Left ventricle myocardium inferior (tissue), 1 donor: ENCODE measurements at places on chromosomes 4 and X. TPM values are rescaled to one million over a fixed set of nuclear protein-coding genes. Genes with fewer than 3 reads are reported as not detected.

- H3K27ac ChIP-seq = no peak overlapping the region
- H3K27me3 ChIP-seq = no peaks in the 10 kb centered on the region
Observed at GRCh38 chr4:108953941-108954340, 191.1 kb upstream of the ETNPPL start.

DNA sequence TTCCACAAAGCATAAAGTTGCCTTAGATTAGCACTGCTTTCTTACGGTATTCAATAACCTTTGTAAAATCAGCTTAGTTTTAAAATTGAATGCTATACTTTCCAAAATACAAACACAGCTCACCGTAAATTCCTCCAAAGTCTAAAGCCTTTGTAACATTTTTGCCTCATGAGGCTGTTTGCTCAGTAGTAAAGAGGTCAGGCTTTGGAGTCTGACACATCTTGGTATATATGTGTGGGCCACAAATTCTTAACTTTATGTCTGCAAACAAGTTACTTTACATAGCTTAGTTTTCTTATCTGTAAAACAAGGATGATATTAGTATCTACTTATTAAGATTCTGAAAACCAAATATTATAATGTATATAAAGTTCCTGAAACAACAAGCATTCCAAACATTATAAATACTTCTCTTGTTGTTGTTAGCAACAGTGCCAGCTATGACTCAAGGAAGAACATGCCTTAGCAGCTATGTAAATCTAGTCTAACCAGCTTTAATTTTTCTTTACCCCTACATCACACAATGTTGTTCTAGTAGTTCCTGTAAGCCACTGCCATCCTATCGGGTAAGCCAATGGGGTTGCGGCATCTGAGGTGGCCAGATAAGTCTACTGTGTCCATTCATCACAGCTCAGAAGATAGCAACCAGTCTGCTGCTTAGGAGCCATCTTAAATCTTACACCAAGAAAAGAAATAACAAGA, 709.0 kb downstream of the KLHL13 start:
- no peak overlapping the region for H3K4me3 ChIP-seq
- no peak for DNase-seq
- no peaks in the 10 kb centered on the region for H3K36me3 ChIP-seq
- no peaks in the 10 kb centered on the region for H3K27me3 ChIP-seq

DNA sequence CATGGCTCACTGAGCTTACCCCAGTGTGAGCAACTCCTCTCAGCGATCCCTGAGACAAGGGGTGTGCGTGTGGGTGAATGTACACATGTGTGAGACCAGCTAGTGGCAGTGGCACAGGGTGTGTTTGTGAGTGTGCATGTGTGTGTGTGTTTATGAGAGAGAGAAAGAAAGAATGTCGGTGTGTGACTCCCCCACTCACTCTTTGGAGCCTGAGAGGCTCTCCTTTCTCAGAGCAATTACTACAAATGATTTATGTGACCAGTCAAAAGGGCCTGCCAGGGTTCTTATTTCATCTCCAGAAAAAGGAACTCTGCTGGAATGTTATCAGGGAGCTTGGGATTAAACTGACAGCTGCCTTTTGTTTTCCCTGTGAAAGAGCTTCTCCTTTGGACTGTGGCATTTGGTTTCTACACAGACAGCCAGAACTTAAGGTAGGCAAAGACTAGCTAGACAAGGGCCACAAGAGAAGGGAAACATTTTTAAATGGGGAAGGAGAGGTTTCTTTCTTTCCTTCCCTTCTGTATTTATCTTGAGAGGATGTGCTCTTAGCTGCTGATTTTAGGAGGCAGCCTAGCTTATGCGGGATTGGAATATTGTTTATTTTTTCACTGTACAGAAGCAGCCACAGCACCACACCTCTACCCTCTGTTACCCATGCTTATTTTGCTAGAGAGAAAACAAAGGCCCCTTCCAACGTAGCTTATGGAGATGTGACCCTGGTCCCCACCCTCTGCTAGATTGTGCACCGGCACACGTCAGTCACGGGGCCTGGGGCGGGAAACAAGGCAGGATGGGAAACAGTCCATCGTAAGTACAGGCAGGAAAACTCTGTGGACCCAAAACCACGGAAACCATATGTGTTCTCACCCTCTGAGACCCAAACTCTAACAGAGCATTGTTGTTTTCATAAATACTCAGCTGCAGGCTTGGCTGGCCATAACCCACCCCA, 143.5 kb downstream of the MGST2 start:
- H3K4me3 ChIP-seq = no peak overlapping the region
- no peaks in the 10 kb centered on the region for H3K27me3 ChIP-seq
- peak overlapping the region; percentile 70 for H3K27ac ChIP-seq
- peaks cover 22% of the 10 kb centered on the region for H3K4me1 ChIP-seq
- DNase-seq = no peak

DNA sequence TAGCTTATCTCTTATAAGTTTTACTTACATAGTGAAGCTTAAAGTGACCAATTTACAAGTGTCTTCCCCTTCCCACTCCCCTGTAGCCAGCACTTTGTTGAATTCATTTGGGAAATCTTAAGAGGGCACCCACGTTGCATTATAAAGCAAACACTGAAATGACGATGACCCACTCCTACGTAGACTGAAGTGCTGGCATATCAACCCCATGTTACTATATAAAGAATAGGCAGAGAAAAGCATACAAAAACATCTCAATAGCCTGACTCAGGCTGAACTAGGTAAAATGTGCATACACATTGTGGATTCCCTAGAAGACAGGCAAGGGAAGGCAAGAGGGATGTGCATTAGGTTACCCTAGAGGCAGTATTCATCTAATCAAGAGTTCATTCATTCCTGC, 313.4 kb downstream of the TENM3 start:
- H3K4me3 ChIP-seq = no peak overlapping the region
- no peaks in the 10 kb centered on the region for H3K4me1 ChIP-seq
- DNase-seq = no peak
- no peak overlapping the region for H3K27ac ChIP-seq
- no peaks in the 10 kb centered on the region for H3K27me3 ChIP-seq
- no peaks in the 10 kb centered on the region for H3K36me3 ChIP-seq

DNA sequence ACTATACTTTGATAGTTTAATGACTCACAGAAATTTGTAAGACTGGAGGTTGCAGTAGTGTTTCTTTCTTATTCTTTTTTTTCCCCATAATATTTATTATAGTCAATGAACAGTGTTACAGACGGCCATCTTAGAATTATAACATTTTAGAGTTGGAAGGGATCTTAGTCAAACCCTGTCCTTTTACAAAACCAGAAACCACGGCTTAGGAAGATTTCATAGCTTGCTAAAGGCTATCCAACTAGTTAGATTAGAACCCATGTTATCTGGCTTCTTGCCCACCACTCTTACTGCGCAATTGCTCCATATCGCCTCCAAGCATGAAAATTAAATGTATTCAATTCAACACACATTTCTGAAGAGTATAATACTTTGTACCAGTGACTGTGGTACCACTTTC, 1.1 kb downstream of the XIAP start:
- peak overlapping the region; percentile 79 for H3K4me3 ChIP-seq
- H3K27me3 ChIP-seq = no peaks in the 10 kb centered on the region
- peaks cover 12% of the 10 kb centered on the region for H3K4me1 ChIP-seq
- H3K36me3 ChIP-seq = no peaks in the 10 kb centered on the region

- no peak overlapping the region for H3K4me3 ChIP-seq
- H3K27ac ChIP-seq = no peak overlapping the region
- H3K36me3 ChIP-seq = peaks cover 6% of the 10 kb centered on the region
- no peaks in the 10 kb centered on the region for H3K4me1 ChIP-seq
- DNase-seq = no peak
Observed at GRCh38 chrX:110055616-110056015, 52.7 kb downstream of the TMEM164 start.

DNA sequence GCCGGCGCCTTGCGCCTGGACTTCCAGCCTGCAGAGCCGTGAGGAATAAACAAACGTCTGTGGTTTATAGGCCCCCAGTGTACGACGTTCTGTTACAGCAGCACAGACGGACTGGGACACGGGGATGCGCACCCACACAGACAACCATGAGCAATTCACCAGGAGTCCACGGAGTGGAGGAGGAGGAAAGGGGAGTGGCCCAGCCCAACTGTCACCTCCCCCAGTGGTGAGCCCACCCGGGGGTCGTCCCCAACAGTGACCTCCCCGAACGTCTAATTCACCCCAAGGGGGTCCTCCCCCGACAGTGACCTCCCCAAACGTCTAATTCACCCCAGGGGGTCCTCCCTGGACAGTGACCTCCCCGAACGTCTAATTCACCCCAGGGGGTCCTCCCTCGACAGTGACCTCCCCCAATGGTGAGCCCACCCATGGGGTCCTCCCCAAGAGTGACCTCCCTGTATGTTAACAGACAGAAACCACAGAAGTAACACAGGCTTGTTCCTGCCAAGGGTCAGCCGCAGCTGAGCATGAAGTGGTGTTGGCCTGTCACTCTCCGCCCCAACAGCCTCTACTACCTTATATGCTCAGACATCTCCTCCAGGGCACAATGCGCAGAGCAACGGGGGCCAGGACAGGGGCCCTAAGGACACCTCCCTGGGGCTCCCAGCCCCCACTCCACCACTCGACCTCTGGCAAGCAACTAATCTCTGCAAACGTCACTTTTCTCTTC, 6.2 kb downstream of the GAK start:
- H3K27ac ChIP-seq = no peak overlapping the region
- H3K36me3 ChIP-seq = no peaks in the 10 kb centered on the region
- H3K4me3 ChIP-seq = no peak overlapping the region
- no peak for DNase-seq

- H3K27ac ChIP-seq = no peak overlapping the region
- H3K36me3 ChIP-seq = no peaks in the 10 kb centered on the region
- H3K27me3 ChIP-seq = peaks cover 10% of the 10 kb centered on the region
- DNase-seq = no peak
Observed at GRCh38 chr4:114399105-114399504, 199.5 kb upstream of the UGT8 start.

DNA sequence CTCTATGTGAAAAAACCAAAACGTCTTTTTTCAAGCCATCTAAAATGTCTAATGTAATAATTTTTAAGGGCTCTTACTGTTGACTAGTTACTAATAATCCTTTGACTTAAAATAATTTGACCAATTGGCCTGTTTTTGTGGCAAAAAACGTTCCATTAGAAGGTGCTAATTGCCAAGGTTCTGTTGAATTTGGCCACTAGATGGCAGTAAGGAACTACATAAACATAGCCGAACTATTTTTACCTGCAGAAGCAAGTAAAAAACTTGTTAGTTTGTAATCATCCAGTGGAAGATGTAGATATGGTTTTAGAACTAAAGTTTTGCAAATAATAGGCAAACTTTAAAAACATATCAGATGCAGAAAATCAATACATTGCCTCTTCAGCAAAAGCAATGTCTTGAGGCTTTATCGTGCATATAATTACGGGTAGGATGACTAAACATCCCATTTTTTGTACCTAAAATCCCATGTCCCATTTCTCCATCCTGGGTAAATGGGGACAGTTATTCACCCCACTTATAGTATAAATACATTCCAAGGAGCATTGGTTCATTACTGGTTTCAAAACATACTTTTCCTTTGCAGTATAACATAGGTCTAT, 57.6 kb downstream of the PROM1 start:
- H3K27me3 ChIP-seq = no peaks in the 10 kb centered on the region
- H3K27ac ChIP-seq = no peak overlapping the region
- H3K4me1 ChIP-seq = peaks cover 55% of the 10 kb centered on the region
- no peaks in the 10 kb centered on the region for H3K36me3 ChIP-seq
- DNase-seq = no peak
- no peak overlapping the region for H3K4me3 ChIP-seq

DNA sequence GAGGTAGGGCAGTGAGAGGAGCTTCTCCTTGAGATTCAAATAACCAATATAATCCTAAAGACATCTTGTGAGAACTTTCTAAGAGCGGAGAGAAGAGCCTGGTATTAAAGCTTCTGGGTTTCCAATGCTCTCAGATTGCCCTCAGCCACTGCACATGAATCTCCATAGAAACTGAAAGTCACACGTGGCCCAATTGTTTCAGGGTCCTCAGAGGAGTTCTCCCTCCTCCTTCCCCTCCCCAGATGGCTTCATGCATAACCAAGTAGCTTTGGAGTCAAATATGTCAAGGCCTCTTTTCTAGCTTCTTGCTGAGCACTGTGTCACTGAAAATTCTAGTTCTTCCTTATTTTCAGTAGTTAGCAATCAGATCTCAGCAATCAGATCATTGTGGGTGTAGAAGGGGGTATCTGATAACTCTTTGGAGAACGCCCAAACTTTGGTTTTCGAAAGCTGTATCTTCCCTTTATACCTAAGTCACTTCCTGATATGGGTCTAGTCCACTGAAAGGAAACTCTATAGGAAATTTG, 2.2 kb downstream of the BTK start:
- H3K4me1 ChIP-seq = no peaks in the 10 kb centered on the region
- no peaks in the 10 kb centered on the region for H3K36me3 ChIP-seq
- H3K27me3 ChIP-seq = no peaks in the 10 kb centered on the region
- DNase-seq = no peak

- H3K27me3 ChIP-seq = no peaks in the 10 kb centered on the region
- no peak for DNase-seq
- no peak overlapping the region for H3K4me3 ChIP-seq
- no peak overlapping the region for H3K27ac ChIP-seq
Observed at GRCh38 chrX:130669233-130669632, 233.8 kb downstream of the ENOX2 start.

GRCh38 chr4:52006887-52007286, 13.3 kb downstream of the LRRC66 start:
- peaks cover 17% of the 10 kb centered on the region for H3K36me3 ChIP-seq
- no peak overlapping the region for H3K4me3 ChIP-seq
- no peaks in the 10 kb centered on the region for H3K27me3 ChIP-seq
- H3K27ac ChIP-seq = no peak overlapping the region
- DNase-seq = no peak

GRCh38 chr4:791898-792625, 33.9 kb downstream of the CPLX1 start:
- no peak overlapping the region for H3K27ac ChIP-seq
- peaks cover 91% of the 10 kb centered on the region for H3K27me3 ChIP-seq
- no peak for DNase-seq
- peaks cover 42% of the 10 kb centered on the region for H3K4me1 ChIP-seq
- no peaks in the 10 kb centered on the region for H3K36me3 ChIP-seq
- H3K4me3 ChIP-seq = peak overlapping the region; percentile 38

GRCh38 chrX:43450355-43450754, 205.7 kb upstream of the MAOA start:
- no peak overlapping the region for H3K4me3 ChIP-seq
- no peak overlapping the region for H3K27ac ChIP-seq
- no peaks in the 10 kb centered on the region for H3K36me3 ChIP-seq
- no peaks in the 10 kb centered on the region for H3K4me1 ChIP-seq
- H3K27me3 ChIP-seq = no peaks in the 10 kb centered on the region

GRCh38 chr4:22803512-22803911, 110.8 kb downstream of the GBA3 start:
- H3K27me3 ChIP-seq = no peaks in the 10 kb centered on the region
- H3K4me3 ChIP-seq = no peak overlapping the region
- no peaks in the 10 kb centered on the region for H3K36me3 ChIP-seq
- DNase-seq = no peak
- H3K27ac ChIP-seq = no peak overlapping the region

- H3K4me1 ChIP-seq = no peaks in the 10 kb centered on the region
- no peaks in the 10 kb centered on the region for H3K36me3 ChIP-seq
- H3K27ac ChIP-seq = no peak overlapping the region
- H3K4me3 ChIP-seq = no peak overlapping the region
- DNase-seq = no peak
Observed at GRCh38 chr4:140342620-140343019, 30.8 kb upstream of the SCOC start.

The STIM2 gene
- 12.2 TPM for total RNA-seq

The ODAM gene
- total RNA-seq = not detected

The CYBB gene
- total RNA-seq = 18.7 TPM

The GBA3 gene
- not detected for total RNA-seq

The ADH7 gene
- total RNA-seq = not detected

The ZIC3 gene
- total RNA-seq = not detected

The SYNPO2 gene
- 239 TPM for total RNA-seq

The ANKRD17 gene
- 54.1 TPM for total RNA-seq

The TLR2 gene
- 2.8 TPM for total RNA-seq

The DHX15 gene
- total RNA-seq = 50.7 TPM

The PIM2 gene
- total RNA-seq = 3.3 TPM

The PFKFB1 gene
- 0.19 TPM for total RNA-seq
